ENCODE measurements at places on chromosomes 1 and 21.

- no peak for DNase-seq
Measured at GRCh38 chr1:228211531-228212414, 3.9 kb downstream of the OBSCN start.

GRCh38 chr1:5576011-5576672 lies 416.1 kb downstream of the NPHP4 start:
- DNase-seq = peak; percentile 44

DNA sequence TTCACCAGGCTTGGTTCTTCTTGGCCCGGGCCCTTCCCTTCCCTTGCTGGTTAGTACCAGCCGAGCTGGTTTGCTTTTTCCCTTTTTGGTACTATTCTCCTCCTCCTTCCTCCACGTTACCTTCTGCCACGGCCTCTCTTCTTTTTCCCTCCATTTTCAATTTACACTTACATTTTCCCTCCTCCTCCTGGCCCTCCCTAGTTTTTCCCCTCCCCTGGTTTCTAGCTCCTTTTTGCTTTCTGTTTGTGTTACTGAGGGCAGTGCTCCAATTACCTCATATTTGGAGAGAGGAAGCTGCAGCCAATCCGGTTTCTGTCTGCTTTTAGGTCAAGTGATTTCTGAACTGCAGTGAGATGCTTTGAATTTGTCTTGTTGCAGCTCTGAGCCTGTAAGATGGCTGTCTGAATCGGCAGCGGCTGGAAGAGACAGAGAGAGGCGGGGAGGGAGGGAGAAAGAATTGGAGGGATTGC lies 63.7 kb downstream of the MACF1 start:
- DNase-seq = no peak

DNA sequence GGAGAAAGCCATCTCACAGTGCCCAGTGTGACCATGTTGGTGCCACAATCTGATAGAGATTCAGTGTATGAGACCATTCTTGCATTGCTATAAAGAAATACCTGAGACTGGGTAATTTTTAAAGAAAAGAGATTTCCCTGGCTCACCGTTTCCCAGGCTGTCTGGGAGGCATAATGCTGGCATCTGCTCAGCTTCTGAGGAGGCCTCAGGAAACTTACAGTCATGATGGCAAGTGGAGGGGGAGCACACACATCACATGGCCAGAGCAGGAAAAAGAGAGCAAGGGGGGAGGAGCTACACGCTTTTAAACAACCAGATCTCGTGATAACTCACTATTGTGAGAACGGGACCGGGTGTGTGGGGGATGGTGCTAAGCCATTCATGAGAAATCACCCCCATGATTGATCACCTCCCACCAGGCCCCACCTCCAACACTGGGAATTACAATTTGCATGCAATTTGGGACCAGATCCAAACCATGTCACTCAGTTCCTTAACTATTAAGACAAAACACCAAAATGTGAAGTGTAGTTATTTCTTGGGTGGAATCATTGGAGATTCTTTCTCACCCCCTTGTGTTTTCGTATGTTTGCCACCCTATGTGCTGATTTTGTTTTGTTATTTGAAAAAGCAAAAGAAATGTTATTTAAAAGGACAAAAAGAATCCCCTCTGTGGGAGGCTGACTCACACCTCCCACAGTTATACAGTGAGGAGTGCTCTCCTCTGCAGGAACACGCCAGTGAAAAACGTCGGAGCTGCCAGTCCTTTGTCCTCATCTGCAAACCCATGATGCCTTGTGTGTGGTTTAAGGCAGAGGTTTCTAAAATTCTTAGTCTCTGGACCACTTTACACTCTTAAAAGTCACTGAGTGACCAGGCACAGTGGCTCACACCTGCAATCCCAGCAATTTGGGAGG lies 46.9 kb upstream of the IFNLR1 start:
- no peak for DNase-seq

DNA sequence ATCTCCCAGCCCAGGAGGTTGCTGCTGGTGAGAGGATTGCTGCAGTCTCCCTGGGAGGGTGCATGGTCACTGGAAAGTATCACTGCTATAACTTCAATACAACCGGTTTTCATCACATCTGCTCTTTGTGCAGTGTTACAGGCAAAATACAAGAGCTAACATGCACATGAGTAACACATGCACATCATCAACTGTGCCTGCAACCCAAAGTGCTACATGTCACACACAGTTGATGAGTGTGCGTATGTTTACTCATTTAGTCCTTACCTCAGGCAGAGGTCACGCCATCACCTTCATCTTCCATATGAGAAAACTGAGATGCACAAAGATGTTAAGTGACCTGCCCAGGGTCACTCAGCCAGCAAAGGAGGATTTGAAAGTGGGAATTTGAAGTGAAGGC lies 277.7 kb downstream of the FAM72C start:
- no peak for DNase-seq
